Activated naive CD4-positive, alpha-beta T cell treated with anti-CD3 and anti-CD28 coated beads, Interleukin-2, amount 50 U/mL, for 72 hours (primary cell): ENCODE measurements at places on chromosomes 7 and 10.

- no peak for DNase-seq
Measured at GRCh38 chr7:141158561-141158960, 84.7 kb downstream of the TMEM178B start.

DNA sequence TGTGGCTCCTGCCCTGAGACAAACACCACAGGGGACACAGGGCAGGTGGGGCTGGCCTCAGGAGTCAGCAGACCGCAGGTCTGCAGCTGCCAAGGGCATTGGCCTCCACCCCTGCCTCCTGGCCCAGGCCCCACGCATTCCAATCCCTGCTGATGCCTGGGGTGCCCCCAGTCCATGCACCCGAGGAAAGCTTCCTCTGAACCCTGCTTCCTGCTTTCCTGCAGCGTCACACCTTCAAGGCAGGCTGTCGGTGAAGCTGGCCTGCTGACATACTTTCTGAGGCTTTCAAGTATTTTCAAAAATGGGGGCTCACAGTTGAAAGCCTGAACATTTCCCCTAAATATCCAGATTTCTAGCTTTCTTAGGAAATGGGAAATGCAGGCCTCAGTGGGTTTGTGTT, 22.5 kb upstream of the ANTXRL start:
- no peak for DNase-seq

DNA sequence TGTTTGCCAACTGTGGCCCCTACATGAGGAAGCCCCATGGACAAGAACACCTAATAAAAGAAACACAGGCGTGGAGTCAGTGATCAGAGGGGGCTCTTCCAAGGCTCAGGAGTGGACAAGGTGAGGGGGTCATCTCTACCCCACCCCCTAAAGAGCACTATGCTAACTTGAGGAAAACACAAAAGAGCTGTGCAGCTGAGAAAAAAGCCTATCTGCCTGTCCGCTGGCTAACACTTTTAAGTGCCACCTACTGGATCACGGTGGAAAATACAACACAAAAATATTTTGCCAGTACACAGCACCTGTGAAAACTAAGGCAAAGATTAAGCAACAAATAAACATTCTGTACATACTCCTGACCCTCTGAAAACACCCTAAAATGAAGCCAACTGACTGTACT, 53.1 kb upstream of the COBL start:
- no peak for DNase-seq

DNA sequence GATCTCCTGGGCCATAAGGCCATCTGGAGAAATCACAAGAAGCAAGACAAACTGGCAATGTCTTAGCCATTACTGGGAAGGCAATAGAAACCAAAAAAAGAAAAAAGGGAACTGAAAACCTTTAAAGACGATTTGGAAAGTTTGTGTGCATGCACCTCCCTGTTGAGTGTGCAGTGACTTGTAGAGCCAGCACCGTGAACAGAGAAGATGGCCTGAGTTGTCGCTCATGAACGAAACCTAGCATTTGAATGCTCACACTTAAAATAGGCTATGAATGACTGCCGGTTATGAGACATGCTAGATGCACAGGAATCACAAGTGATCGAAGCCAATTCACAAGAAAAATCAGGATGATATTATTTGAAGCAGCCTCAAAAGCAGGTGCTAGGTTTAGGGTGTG, 151.3 kb upstream of the ADO start:
- no peak for DNase-seq

DNA sequence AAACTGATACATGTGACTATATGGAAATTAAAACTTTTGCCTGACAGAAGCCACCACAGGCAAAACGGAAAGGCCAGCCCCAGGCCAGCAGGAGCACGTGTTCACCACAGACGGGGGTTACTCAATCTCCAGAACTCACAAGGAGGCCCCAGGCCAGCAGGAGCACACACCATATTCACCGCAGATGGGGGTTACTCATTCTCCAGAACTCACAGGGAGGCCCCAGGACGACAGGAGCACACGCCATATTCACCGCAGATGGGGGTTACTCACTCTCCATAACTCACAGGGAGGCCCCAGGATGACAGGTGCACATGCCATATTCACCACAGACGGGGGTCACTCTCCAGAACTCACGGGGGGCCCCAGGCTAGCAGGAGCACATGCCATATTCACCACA, 61.5 kb downstream of the NKX6-2 start:
- no peak for DNase-seq

DNA sequence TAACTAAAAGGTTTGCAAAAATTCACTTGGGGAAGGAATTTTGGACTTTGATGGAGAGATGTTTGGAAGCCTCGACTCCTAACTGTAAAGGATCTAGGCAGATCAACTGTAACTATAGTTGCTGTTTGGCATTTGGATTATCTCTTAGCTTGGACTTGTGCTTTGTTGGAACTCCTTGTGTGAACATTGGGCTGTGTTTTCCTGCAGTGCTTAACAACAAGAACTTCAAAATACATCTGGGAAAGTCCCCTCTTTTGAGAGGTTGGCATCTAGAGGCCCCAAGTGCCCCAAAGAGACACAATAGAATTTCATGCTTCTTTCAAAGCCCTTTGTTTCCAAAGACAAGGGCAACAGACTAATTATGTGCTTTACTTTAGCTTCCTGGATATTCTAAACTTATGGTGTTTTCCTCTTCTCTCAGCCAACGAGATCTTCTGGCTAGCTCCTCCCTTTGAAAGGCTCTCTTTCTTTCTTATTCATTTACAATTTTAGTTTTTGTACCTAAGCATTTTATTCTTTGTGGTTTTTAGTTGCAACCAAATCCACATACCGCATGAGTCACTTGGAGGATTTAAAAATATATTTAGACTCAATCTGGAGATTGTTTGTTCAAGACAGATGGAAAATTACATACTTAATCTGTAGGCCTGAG, 11.6 kb downstream of the ABCA13 start:
- no peak for DNase-seq
